ENCODE measurements at places on chromosomes 5 and 9. TPM values are rescaled to one million over a fixed set of nuclear protein-coding genes. Genes with fewer than 3 reads are reported as not detected.

DNA sequence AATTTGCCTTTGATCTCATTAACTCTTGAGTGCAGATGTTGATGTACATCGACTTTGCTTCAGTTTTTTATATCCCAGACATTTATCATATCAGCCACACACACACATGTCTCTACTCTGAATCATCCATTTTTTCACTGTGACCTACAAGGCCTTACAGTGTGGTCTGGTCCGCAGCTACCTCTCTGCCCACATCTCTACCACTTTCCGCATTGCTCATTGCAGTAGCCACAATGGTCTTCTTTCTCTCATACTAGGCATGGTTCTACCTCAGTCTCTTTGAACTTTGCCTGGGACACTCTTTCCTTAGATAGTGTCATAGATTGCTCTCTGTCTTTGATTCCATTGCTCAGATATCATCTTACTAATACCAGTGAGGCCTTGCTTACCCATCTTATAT is 87.9 kb upstream of the FSD1L start:
- peak; percentile 31 for DNase-seq
- peaks cover 10% of the 10 kb centered on the region for H3K4me1 ChIP-seq
- no peaks in the 10 kb centered on the region for H3K27me3 ChIP-seq
- H3K27ac ChIP-seq: no peak overlapping the region
- H3K4me3 ChIP-seq: no peak overlapping the region
- peaks cover 8% of the 10 kb centered on the region for H3K36me3 ChIP-seq

DNA sequence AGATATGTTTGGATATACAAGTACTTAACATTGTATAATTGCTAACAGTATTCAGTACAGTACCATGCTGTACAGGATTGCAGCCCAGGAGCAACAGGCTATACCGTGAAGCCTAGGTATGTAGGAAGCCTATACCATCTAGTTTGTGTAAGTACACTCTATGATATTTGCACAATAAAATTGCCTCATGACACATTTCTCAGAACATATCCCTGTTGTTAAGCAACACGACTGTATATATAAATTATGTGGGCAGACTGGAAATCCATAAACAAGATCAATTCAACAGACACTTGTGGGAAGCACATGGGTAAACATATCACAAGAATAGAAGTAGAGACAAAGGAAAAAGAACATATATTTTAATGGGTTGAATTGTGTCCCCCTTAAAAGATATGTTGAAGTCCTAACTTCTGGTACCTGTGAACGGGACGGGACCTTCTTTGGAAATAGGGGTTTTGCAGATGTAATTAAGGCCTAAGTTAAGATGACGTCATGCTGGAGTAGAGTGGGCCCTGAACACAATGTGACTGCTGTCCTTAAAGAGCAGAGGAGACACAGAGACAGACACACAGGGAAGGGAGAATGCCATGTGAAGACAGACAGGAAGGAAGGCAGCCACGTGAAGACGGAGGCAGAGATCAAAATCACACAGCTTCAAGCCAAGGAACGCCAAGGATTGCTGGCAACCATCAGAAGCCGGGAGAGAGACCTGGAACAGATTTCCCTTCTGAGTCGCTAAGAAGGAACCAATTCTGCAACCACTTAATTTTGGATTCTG is 76.3 kb downstream of the SCAI start:
- H3K36me3 ChIP-seq: no peaks in the 10 kb centered on the region
- peak overlapping the region; percentile 16 for H3K4me3 ChIP-seq

DNA sequence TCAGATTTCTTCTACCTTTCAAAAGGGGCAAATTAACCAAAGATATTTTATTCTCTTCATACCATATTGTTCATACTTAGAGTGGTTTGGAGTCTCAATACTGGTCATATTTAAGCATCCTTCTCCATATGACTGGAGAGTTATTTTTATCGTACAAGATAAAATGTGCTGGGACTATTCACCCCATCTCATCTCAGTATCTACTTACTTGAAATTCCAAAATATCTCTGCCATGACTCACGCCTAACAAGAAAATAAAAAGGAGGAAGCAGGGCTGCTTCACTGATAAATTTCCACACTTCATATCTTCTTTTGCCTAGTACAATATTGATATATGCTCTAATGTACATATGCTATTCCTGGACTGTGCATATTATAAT is 277.9 kb upstream of the CDH9 start:
- H3K27me3 ChIP-seq: no peaks in the 10 kb centered on the region
- H3K36me3 ChIP-seq: no peaks in the 10 kb centered on the region
- DNase-seq: peak; percentile 44

DNA sequence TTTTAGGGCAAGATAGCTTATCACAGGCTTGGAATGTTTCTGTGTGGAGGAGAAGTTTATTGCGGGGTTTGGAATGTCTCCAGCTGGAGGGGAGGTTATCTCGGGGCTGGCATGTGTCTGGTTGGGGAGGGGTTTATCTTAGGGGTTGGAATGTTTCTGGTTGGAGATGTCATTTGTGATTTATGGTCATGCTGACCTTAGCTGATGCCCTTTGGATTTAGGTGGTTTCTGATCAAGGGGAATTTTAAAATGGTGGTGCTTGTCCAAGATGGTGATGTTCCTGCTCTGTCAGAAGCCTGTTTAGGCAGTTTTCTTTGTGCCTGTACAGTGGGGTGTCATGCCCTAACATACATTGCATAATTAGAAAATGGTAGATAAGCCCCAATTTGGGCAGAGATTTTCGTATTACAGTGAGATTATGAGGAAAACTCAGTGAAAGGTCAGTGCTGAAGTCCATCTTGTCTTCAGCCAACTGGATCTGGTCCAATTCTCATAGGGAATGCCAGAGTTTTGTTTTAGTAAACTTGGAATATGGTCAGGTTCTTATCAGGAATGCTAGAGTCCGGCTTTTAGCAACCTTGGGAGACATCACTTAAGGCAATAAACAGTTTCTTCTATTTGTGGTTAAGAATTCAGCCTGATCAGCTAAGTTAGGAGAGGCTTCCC is 14.3 kb downstream of the CDK20 start:
- H3K4me1 ChIP-seq: no peaks in the 10 kb centered on the region
- H3K27ac ChIP-seq: no peak overlapping the region
- H3K27me3 ChIP-seq: no peaks in the 10 kb centered on the region
- DNase-seq: no peak
- no peak overlapping the region for H3K4me3 ChIP-seq
- H3K36me3 ChIP-seq: no peaks in the 10 kb centered on the region

DNA sequence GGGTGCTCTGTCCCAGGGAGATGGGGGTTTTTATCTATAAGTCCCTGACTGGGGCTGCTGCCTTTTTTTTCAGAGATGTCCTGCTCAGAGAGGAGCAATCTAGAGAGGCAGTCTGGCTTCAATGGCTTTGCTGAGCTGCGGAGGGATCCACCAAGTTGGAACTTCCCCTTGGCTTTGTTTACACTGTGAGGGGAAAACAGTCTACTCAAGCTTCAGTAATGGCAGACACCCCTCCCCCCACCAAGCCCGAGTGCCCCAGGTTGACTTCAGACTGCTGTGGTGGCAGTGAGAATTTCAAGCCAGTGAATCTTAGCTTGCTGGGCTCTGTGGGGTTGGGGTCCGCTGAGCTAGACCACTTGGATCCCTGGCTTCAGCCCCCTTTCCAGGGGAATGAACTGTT is 375.8 kb downstream of the RAB3C start:
- H3K4me3 ChIP-seq: no peak overlapping the region
- no peak for DNase-seq
- peaks cover 13% of the 10 kb centered on the region for H3K27me3 ChIP-seq
- no peak overlapping the region for H3K27ac ChIP-seq

GRCh38 chr5:55146080-55146479 is 13.9 kb upstream of the GPX8 start:
- no peak for DNase-seq
- no peak overlapping the region for H3K4me3 ChIP-seq
- H3K27me3 ChIP-seq: no peaks in the 10 kb centered on the region
- H3K27ac ChIP-seq: no peak overlapping the region
- H3K36me3 ChIP-seq: no peaks in the 10 kb centered on the region

- H3K27me3 ChIP-seq: 0 out of 2 replicates have a peak, but pooled peaks cover 3% of the 10 kb centered on the region
- peak; percentile 73 for DNase-seq
- H3K36me3 ChIP-seq: no peaks in the 10 kb centered on the region
- peaks cover 13% of the 10 kb centered on the region for H3K4me1 ChIP-seq
Observed at GRCh38 chr9:136840877-136841645, 1.2 kb upstream of the AJM1 start.

- H3K4me3 ChIP-seq: no peak overlapping the region
- H3K36me3 ChIP-seq: no peaks in the 10 kb centered on the region
- H3K27me3 ChIP-seq: peaks cover 25% of the 10 kb centered on the region
- no peaks in the 10 kb centered on the region for H3K4me1 ChIP-seq
- no peak for DNase-seq
Observed at GRCh38 chr5:38245307-38245706, 13.1 kb upstream of the EGFLAM start.

Gene PCDHGC5
- total RNA-seq: 2.2 TPM

Gene PRDM9
- not detected for total RNA-seq

Gene SHISAL2B
- total RNA-seq: not detected

Gene SV2C
- not detected for total RNA-seq

Gene FGF18
- total RNA-seq: not detected

Data from GM23248 (cell line).